ENCODE measurements at places on chromosomes 5 and 9.

DNA sequence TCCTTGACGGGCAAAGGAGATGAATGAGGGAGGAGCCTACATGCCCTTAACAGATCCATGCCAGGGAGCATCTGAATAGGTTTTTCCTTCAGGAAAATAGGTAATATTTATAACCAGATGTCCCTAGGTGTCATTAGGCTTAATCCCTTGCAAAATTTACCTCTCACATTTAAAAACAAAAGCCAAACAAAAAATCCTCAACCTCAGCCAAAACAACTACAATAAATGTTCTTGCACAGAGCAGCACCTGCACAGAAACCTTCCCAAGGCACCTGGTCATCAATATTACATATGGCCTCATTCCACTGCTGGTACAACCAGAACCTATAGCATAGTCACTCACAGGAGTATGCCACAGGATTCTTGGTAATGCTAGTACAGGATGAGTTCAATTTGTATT lies 30.1 kb downstream of the SLC38A9 start:
- no peak for DNase-seq

DNA sequence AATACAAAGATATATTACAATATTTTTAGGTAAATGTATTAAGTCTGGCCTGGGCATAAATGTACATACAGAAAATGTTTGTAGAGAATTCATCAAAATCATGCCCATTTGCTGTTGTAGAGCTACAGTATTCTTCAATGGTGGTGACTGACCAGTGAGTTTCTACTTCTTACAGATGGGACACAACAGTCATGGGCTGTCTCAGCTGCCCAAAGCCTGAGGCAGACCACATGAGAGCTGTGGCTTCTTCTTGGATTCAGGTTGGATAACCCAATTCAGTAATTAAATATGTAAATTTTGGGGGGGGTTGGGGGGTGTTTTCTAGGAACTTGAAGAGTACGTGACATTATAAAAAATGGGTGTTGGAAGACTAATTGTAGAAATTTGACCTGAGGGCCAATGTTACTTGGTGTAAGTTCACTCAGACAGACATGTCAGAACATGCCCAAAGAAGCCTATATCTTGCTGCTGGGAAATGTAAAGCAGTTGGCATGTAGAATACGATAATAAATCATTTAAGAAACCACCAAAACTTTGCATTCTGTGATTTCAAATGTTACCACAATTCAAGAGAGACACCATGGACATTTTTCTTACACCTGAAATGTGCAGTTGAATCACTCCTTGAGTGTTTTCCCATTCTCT lies 17.9 kb downstream of the STARD4 start:
- no peak for DNase-seq

GRCh38 chr9:124840300-124840833 lies 12.9 kb upstream of the WDR38 start:
- no peak for DNase-seq

DNA sequence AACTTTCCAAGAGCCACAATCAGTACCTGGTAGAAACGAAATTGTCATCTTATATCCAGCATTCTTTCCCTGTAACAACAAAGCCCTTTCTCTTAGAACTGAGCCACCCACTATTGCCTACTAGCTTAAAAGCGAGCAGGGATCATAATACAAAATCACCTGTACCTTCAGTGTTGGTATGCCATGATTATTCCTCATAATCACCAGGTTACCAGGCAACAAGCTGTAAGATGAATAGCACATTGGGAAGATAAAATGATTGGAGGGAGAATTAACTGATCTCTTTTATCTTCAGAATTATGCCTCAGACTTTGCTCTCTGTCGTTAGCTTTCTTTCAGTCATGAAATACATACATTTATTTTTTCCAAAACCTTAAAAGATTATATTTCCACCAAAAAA lies 345.6 kb downstream of the PRELID2 start:
- no peak for DNase-seq

DNA sequence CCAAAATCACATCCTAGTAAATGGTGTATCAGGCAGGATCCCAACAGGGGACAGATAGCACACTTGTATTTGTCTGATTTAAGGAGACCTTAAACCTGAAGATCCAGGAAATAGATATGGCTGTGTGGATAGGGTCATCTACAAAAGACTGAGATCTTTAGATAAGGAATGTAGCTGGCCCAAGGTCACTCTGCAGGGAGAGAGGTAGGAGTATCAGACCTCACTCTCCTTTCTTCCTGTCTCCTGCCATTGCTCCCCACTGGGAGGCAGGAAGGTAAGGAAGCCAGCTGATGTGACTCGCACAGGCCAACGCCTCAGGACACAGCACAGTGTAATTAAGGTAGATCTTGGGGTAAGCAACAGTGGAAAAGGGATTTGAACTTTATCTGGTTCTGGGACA lies 85.8 kb downstream of the PLPPR1 start:
- DNase-seq: no peak

DNA sequence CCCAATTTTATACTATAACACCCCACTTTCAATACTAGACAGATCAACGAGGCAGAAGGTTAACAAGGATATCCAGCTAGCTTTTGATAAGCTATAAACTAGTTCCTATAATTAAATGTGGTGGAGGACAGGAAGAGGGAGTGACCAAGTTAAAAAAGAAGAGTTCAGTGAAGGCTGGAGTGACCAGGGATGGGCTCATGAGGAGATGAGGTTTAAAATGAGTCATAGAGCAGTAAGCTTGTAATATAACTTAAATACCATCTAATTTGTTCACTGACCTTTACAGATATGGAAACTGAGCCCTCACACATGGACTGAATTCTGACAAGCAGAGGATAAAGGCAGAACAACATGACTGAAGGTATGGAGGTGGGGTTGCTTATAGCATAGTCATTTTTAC lies 284.5 kb downstream of the SPATA31D1 start:
- no peak for DNase-seq

DNA sequence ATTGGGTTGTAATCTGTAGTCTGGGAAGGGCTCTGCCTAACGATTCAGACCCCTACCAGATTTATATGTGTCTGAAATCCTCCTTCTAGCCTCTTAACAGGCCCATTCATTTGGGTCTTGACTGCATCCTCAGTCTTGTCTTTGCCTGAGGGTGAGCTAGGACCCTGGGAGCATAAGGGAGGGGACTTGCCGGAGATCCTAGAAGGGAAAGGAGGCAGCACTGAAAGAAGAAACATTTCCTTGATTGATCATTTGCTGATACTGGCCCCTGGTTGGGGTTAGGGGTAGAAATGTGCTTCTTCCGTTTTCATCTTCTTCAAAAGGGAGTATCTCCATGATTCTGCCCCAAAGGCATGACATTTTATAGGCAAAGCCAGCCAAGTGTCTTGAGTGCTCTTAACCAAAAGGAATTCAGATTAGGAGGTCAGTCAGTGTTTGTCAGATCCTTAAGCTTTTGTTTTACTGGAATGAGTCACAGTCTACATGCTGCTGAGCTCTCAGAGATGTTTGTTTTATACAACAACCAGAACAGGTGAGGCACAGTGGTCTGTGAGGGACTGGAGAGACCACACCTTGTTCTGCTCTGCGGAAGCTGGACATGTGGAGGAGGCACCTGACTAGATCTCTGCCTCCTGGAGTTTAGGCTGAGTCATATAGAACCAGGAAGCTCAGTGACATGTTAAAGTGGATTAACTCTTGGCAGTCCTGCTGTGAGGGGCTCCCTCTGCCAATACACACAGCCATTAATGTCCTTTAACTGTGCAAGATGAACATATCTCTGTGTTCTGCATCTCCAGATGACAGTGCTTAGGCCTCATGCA lies 37.7 kb downstream of the PCDHAC2 start:
- peak; percentile 94 for DNase-seq

DNA sequence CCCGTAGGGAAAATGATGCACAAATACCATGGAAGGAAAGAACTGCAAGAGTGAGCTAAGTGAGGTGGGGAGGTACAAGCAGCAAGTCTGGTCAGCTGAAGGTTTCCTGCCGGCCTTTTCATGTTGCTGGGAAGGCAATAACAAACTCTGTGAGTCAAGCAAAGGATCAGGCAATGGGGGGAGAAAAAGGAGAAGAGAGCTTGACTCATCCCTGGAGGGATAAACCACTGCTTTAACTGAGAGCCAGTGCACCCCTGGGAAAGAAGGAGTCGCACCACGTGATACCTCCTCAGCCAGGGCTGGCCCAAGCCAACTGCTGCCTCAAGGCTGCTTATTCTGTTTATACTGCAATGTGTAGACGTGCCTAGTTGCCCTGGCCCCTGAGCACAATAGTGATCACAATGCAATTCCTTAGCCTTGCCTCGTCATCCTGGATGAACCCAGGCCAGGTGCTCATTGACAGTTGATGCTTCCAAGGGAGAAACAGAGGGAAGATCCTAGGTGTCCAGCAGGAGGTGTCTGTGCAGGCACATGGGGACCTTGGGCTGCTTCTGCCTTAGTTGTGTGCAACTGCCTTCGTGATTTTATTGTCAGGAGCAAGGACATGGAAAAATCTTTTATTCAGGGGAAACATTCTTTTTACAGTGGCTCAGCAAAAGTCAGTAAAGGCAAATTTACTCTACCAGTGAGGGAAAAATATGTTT lies 203.0 kb upstream of the TUT7 start:
- DNase-seq: no peak

- DNase-seq: peak; percentile 83
These were observed 77.1 kb upstream of the GOLM1 start for GRCh38 chr9:86176468-86176867.

GRCh38 chr9:77218612-77219011 lies 41.3 kb downstream of the VPS13A start:
- DNase-seq: no peak

DNA sequence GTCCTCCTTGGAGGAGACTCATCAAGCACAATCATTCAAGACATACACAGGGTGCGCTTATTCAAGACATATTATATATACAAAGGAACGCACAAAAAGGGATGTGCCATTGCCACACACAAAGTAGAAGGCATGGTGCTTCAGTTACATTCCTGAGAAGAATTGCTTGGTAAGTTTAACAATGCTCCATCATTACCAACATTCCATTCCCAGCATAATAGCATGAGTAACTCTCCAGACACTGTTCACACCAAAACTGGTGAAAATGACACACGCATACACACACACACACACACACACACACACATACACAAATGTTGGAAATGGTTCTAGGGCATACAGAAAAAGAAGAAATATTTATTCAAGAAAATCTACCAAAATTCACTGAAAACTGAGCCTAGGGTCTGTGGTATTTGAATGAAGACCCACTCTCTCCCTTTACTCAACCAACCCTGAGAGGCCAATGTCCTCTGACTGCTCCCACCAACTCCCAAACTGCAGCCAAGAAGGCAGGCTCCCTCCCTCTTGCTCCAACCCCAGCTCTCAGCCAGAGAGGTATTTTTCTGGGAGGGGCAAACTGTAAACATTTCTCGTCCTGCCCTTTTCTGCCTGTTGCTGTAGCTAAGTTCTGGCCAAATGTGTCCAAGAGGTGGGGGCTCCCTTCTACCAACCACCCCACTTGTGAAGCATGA lies 19.9 kb downstream of the UGT3A1 start:
- DNase-seq: no peak
